ENCODE measurements at places on chromosomes 13 and 19.

- DNase-seq = no peak
Observed at GRCh38 chr13:97568850-97569249, 134.9 kb downstream of the RAP2A start.

- no peak for DNase-seq
Observed at GRCh38 chr13:102907886-102908515, 62.2 kb downstream of the ERCC5 start.

GRCh38 chr19:30441011-30441410, 68.8 kb downstream of the ZNF536 start:
- DNase-seq = no peak

DNA sequence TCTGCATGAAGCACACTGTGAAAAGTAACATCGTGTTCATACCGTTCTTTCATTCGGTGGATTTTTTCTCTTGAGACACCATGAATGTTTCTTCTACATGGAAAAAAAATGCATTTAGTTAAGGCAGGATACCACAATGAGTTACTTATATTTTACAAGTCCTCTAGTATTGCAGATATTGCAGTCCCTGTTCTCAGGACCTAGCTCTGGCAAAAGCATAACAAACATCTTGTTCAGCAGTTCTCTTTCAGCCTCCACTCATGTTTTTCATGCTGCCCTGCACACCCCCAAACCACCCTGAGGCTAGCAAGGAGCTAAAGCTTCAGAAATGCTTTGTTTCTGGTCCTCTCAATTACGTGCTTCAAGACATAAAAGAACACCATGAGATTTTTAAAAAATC, 24.8 kb downstream of the N4BP2L1 start:
- DNase-seq = no peak

GRCh38 chr19:17098326-17098725, 22.7 kb downstream of the MYO9B start:
- DNase-seq = no peak

GRCh38 chr19:13163609-13164342, 13.6 kb downstream of the IER2 start:
- peak; percentile 89 for DNase-seq

DNA sequence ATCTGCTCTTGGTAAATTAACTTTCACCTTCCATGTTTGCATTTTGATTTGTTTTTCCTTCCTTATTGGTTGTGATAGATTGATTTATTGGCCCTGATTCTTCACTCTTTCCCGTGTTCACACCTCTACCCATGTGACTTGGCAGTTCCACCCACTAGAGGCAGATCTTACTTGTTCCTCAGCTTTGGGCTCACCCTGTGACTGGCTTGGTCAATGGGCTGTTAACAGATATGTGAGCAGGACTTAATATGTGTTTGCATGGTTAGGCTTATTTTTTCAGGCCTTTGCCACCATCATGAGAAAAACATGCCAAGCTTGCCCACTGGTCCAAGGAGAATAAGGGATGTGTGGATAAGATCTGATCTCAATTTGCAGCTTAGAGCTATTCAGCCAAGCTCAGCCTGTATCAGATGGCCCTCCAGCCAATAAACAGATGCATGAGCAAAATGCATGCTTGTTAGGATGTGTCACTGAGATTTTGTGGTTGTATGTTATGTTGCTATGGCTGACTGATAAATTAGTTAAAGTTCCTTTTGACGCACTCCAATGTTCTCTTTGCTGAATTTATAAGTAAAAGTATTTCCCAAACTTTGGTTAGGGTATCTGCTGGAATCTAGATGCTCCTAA, 48.0 kb downstream of the RGCC start:
- DNase-seq = no peak

DNA sequence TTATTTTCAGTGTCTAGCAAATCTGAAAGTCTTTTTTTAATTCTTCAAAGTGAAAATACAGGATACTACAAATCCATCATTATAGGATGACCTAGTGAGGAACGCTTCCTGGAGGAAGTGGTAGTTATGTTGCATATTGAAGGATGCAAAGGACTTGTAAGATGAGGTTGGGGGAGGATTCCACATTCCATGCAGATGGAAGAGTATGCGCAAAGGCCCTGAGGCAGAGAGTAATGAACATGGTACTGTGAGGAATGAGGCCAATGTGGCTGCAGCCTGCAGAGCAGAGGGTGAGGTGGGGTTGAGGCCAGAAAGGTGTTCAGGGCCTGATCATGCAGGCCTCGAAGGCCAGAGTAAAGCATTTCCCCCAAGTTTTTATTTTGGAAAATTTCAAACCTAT, 202.8 kb downstream of the MTUS2 start:
- DNase-seq = no peak

DNA sequence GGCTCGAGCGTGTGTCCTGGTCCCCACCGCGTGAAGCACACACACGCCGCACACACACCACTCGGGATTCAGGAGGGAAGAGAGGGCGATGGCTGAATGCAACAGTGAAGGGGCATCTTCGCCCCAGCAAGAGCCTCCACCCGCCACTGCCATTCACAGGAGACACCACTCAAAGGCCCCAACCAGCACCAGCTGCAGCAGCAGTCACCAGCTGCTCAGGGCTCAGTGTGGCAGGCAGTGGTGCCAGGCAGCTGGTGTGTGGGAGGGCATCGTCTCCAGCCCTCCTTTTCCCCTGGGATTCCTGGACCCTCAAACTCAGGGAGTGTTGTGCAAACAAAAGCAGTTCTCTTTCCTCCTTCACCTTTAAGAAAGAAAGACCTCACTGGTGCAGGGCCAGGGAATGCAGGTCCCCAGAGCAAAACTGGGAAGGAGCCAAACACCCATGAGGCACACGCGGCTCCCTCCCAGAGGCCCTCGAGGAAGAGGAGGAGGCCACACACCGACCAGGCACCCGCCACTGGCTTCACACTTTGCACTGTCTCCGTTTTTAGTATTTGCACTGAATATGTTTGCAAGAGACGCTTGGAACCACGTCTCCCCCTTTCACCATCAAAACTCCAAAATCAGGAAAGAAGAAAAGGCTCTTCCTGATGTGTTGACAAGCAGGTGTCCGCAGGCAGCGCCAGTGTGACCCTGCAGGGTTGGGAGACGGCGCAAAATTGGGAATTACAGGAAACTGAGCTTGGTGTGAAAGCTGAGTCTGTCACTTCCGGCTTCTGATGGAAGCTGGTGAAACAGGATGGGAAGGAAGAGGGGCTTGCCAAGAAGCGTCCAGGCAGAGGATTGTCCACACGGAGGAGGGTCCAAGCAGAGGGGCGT, 26.4 kb upstream of the F7 start:
- DNase-seq = peak; percentile 82

DNA sequence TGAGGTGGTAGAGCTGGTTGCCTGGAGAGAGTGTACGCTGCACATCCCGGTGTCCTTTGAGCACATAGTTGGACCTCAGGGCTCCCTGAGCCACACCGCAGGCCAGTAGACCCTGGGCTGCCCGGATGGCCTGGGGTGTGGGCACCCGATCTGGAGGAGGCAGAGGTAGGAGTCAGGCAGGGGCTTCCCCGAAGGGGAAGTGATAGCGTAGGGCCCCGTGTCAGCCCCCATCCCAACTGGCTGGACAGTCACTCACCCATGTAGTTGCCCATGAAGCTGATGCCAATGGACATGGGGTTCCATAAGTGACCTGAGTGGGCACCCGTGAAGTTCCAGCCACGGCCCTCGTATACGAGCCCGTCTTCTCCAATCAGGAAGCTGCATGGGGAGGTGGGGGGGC, 3.6 kb downstream of the PGLYRP1 start:
- no peak for DNase-seq

DNA sequence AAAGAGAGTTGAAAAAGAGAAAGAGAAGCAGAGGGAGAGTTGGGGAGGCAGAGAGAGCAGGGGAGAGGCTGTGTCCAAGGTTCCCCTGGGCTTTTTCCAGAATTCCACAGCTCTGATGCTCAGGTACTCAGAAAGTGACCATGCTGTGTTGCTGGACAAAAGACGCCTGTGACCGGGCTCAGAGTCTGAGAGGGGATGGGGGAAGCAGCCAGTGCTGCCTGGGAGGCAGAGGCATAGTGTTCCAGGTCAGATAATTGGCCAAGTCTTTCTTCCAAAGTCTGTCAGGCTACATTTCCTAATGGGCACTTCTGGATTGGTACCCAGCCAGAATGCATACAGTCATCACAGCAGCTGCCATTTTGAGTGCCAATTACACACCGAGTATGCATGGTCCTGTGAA, 86.1 kb downstream of the PTPRS start:
- no peak for DNase-seq

DNA sequence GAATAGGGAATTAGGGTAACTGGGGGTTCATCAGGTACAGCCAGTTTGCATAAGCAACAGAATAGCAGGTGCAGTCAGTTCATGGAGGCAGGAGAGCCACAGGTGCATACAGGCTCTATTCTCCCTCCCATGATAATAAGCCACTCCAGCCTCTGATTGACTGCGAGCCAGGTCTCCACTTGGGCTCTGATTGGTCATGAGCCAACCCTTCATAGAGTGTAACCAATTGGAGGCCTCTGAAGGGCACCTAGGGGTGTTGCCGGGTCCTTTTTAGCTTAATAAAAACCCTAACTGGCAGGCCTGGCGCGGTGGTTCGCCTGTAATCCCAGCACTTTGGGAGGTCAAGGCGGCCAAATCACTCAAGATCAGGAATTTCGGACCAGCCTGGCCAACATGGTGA, 8.7 kb upstream of the CKM start:
- DNase-seq = no peak

DNA sequence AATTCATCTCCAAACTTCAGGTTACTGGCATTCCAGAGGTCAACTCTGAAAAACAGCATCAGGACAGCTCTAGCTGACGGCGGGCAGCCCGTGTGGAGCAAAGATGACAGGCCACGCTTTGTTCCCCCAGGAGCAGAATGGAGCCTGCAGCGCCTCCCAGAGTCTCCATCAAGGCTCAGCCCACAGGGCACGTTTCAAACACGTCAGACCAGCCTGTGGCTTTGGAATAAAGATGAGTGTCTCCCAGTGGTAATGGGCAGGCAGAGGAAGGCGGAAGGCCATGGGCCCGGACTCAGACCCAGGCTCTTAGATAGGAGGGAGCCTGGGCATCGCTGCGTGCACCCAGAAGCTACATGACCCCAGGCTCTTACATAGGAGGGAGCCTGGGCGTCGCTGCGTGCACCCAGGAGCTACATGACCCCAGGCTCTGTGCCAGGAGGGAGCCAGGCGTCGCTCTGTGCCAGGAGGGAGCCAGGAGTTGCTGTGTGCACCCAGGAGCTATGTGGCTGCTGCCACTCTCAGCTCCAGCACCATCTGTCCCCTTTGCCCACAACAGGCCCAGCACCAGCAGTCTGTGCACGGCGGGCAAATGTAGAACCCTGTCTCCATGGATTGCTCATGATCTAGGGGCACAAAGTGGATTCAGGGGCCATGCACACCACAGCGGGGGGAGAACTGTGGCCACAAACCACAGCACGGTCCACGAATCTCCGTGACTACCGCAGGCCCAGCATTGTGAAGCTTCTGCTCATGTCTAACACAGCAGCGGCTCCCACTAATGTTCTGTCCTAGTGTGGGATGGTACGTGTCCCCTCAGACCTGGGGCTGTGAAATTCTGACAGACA, 47.8 kb upstream of the C13orf46 start:
- no peak for DNase-seq

DNA sequence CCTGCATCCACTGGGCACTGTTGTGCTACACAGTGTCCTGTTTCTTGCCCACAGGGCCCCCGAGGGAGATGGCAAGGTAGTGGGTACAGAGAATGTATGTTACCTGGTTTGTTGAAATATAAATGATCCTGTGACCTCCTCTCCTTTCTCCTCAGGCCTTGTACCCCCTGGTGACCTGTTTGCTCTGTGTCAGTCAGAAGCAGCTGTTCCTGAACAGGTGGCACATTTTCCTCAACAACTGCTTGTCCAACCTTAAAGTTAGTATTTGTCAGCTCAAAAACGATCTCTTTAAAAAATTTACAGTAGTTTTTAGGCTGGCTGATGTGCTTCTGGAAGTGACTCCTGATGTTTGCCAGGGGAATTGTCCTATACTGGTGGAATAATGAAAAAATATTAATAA, 105.1 kb downstream of the FRY start:
- DNase-seq = no peak

GRCh38 chr13:51158365-51158764, 47.3 kb upstream of the C13orf42 start:
- DNase-seq = peak; percentile 46

DNA sequence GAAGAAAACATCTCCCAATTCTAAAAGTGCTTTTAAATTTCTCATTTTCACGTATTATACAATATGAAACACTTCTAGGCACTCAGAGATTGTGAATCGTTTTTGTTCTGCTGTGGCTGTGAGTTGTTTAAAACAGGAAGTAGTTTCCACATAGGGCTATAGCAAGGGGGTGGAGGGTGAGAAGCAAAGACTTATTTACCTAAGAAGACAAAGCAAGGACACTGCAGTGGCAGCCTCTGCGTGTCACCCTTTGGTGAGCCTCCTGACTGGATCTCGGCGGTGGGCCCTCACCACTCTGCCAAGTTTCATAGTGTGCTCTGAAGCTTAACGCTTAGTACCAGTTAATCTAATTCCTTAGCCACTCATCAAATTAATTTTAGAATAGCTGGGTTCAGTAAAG, 56.8 kb downstream of the TNFSF13B start:
- DNase-seq = peak; percentile 7

- DNase-seq = no peak
Observed at GRCh38 chr19:42420055-42420544, 7.1 kb downstream of the LIPE start.

- no peak for DNase-seq
Observed at GRCh38 chr13:102812611-102813287, 13.8 kb downstream of the BIVM start.

DNA sequence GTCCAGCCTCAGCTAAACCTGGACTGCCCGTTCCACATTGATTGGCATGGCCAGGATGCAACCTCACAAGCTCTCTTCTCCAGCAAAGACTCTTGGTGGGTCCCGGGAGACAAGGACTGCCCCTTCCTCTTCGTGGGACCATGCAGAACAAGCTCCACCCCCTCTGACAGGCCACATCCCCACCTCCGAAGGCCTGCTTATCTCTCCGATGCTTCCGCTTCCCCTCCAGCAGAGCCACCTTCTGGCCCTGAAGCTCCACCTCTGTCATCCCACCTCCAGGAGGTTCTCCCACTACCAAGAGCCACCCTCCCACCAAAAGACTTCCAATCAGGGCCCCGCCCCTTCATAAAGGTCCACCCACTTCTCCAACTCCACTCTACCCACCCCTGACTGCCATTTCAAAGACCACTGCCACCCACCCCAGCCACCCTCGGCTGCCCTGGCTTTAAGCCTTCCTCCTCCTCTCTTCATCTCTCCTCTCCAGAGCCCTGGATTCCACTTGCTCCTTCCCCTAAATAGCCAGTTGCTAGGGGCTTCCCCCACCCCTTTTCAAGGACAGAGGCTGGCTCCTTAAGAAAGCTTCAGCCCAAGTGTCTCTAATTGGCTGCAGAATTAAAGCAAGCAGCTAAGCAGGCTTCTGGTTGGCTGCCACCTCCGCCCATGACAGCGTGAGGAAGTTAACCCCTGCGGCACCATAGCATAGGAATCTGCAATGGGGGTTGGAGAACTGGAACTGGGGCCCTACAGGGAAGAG, 9.9 kb downstream of the LRFN1 start:
- DNase-seq = no peak

- peak; percentile 96 for DNase-seq
Observed at GRCh38 chr13:35475960-35476943, at the start of gene MAB21L1. TSS of gene MAB21L1 (minus strand) at chr13:35476689. CDS start at chr13:35476138, 551 bp downstream.
